ENCODE measurements at places on chromosomes 16 and 17. TPM values are rescaled to one million over a fixed set of nuclear protein-coding genes. Genes with fewer than 3 reads are reported as not detected.

FBXO31 gene
- 15.8 TPM for total RNA-seq

RCVRN gene
- not detected for total RNA-seq

RAMP2 gene
- 2.4 TPM for total RNA-seq

SGCA gene
- not detected for total RNA-seq

NECAB2 gene
- 0.13 TPM for total RNA-seq

HCRT gene
- total RNA-seq, result not detected

CLEC10A gene
- not detected for total RNA-seq

RDM1 gene
- total RNA-seq, result 0.72 TPM

MPP2 gene
- total RNA-seq, result 1.8 TPM

TP53TG3F gene
- total RNA-seq, result not detected

HSD17B1 gene
- 0.57 TPM for total RNA-seq

FOXL1 gene
- total RNA-seq, result 4.2 TPM

KRT15 gene
- 2.1 TPM for total RNA-seq

KRT12 gene
- not detected for total RNA-seq

EFCAB13 gene
- 7.0 TPM for total RNA-seq

HOXB4 gene
- 15.7 TPM for total RNA-seq

TIMM22 gene
- total RNA-seq, result 24.1 TPM

KRTAP1-5 gene
- total RNA-seq, result not detected

ITGA2B gene
- 0.22 TPM for total RNA-seq

GCSH gene
- total RNA-seq, result 30.7 TPM

All from thoracic aorta endothelial cell (primary cell).